ENCODE measurements at places on chromosomes 2 and 18. TPM values are rescaled to one million over a fixed set of nuclear protein-coding genes. Genes with fewer than 3 reads are reported as not detected.
A peak's percentile ranks its signal among the peaks of the same experiment; 100 is the strongest.

CCDC68 gene
- total RNA-seq, result 4.2 TPM

GRCh38 chr2:134457353-134457752 is 203.5 kb downstream of the MGAT5 start:
- no peak for DNase-seq

- DNase-seq, result no peak
These were observed 29.5 kb downstream of the LAMA3 start for GRCh38 chr18:23718731-23719130.

DNA sequence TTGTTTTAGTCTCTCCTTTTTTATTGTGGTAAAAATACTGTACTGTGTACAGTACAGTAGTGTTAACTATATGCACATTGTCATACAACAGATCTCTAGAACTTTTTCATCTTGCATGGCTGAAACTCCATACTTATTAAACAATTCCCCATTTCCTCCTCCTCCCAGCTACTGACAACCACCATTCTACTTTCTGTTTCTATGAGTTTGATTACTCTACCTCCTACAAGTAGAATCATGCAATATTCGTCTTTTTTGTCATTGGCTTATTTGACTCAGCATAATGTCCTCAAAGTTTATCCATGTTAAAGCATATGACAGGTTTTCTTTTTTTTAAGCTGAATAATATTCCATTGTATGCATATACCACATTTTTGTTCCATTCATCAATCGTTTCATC is 338.2 kb downstream of the AGPS start:
- DNase-seq, result no peak

CTLA4 gene
- total RNA-seq, result not detected

- peak; percentile 34 for DNase-seq
These were observed 901 bp downstream of the SPOPL start for GRCh38 chr2:138502255-138503086.

GRCh38 chr2:30709516-30709915 is 97.7 kb downstream of the CAPN13 start:
- DNase-seq, result no peak

DNA sequence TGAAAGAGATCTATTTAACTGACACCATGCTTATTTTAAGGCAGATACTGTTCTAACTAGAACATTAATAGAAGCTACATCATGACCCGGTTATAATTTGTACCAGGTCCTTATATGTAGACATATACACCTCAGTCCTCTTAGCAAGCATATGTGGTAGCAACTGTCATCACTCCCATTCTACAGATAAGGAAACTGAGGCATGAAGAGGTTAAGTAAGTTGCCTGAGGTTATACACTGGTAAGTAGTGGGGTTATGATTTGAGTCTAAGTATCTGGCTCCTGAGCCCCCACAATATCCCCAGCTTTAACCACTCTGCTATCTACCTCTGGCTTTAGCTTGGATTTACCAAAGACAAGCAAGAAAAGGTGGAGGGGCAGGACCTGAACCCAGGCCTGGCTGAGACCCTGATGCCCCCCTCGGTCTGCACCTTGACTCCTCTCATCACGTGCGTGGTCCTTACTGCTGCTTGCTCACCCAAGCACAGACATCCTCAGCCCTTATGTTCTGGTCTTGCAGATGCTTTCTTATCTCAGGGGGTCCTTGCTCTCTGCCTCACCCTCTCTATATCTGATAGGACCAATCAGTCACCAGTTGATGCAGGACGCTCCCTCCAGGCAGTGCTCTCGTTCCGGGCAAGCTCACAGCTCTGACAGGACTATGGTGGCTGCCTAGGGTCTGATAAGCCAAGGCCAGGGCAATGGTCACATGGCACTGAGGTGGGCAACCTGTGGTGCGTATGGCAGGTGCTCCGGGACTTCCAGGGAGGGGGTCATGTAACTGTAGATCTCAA is 4.0 kb downstream of the DYSF start:
- no peak for DNase-seq

GRCh38 chr2:232001073-232001472 is 39.6 kb downstream of the DIS3L2 start:
- DNase-seq, result no peak

- no peak for DNase-seq
These were observed 23.7 kb downstream of the EFEMP1 start for GRCh38 chr2:55899881-55900280.

RTP5 gene
- total RNA-seq, result not detected

- peak; percentile 24 for DNase-seq
These were observed 639 bp downstream of the MRO start for GRCh38 chr18:50819027-50819727.

NPPC gene
- not detected for total RNA-seq

DNA sequence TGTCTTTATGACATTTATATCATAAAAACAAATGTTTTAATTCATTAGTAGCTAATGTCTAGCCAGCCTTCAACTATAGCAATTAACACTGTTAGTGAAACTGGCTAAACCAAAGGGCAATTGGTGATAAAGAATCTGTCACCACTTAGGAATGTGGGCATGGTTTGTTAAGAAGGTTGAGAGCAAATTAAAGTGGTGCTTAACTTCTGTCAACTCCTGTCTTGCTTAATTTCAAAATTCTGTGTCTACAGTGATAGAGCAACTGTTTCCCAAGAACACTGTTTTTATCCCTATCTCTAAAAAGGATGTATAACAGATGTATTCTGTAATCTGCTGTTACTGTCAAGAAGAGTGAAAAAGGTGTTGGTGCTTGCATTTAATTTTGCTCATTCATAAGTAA is 36.5 kb downstream of the CFAP36 start:
- peak; percentile 87 for DNase-seq

- peak; percentile 82 for DNase-seq
These were observed 193.1 kb downstream of the SH3RF3 start for GRCh38 chr2:109322111-109322510.

TWIST2 gene
- total RNA-seq, result 4.6 TPM

DNA sequence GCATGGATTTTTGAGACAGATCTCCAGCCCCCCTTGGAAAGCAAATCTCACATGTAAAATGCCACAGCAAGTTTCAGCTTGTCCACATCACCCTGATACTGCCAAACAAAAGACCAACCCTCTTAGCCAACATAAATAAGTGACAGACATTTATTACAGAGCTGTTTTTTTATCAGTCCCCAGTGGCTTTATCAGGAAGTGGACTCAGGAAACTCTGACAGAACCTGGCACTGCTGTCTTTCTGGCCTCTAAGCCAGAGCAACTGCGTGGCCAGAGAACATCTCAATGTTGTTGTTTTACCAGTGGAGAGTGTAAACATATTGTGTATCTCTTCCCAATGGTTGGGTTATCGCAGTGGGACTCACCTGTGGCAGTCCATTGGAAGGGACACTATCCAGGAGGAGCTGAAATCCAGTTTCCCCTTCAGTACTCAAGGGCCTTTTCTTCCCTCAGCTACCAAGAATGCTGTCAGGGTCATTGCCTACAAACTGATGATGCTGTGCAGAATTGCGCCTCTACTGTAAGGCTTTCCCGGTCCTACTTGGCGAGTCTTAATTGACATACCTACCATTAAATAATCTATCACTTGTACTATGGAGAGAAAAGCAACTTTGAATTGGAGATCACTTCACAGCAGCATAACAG is 22.0 kb downstream of the SLC14A1 start:
- DNase-seq, result peak; percentile 62

GRCh38 chr18:25171334-25171733 is 180.6 kb downstream of the ZNF521 start:
- DNase-seq, result no peak

- DNase-seq, result no peak
These were observed 127.3 kb downstream of the BCL2 start for GRCh38 chr18:63192126-63192884.

DNA sequence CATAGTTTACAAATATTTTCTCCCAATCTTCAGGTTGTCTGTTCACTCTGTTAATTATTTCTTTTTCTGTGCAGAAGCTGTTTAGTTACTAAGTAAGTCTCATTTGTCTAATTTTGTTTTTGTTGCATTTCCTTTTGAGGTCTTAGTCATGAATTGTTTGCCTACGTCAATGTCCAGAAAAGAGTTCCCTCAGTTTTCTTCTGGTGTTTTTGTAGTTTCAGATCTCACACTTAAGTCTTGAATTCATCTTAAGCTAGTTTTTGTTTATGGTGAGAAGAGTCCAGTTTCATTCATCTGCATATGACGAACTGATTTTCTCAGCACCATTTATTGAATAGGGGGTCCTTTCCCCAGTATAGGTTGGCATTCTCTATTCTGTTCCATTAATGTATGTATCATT is 1252.2 kb upstream of the TMEFF2 start:
- no peak for DNase-seq

Data from bronchial epithelial cell (primary cell).